ENCODE measurements at places on chromosomes 4 and X.

GRCh38 chrX:129679901-129680300, 25.1 kb upstream of the APLN start:
- DNase-seq, result no peak

DNA sequence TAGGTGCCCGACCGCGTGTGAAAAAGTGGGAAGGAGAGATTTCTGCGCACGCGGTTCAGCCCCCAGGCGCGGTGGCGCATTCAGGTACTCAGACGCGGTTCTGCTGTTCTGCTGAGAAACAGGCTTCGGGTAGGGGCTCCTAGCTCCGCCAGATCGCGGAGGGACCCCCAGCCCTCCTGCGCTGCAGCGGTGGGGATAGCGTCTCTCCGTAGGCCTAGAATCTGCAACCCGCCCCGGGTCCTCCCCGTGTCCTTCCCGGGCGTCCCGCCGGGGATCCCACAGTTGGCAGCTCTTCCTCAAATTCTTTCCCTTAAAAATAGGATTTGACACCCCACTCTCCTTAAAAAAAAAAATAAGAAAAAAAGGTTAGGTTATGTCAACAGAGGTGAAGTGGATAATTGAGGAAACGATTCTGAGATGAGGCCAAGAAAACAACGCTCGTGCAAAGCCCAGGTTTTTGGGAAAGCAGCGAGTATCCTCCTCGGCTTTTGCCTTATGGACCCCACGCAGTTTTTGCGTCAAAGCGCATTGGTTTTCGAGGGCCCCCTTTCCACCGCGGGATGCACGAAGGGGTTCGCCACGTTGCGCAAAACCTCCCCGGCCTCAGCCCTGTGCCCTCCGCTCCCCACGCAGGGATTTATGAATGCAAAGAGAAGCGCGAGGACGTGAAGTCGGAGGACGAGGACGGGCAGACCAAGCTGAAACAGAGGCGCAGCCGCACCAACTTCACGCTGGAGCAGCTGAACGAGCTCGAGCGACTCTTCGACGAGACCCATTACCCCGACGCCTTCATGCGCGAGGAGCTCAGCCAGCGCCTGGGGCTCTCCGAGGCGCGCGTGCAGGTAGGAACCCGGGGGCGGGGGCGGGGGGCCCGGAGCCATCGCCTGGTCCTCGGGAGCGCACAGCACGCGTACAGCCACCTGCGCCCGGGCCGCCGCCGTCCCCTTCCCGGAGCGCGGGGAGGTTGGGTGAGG, 3.7 kb downstream of the SHOX start:
- no peak for DNase-seq

GRCh38 chr4:185218312-185218711, 8.9 kb downstream of the SNX25 start:
- DNase-seq, result no peak

GRCh38 chrX:55801811-55802210, 84.3 kb downstream of the RRAGB start:
- no peak for DNase-seq

DNA sequence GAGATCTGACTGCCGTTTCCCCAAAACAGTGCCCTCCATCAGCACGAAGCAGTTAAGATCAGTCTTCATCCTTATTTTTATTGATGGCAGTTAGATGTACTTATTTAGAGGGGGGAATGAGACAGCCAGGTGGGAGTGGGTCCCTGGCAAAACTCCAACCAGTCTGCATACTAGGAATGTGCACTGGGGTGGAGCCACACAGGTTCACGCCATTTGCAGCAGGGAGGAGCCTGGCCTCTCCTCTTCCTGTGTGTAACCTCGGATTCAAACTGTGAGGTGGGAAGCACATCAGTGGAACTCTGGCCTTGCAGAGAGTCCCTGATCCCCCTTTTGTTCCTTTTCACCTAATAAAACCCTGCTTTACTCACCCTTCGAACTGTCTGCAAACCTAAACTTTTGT, 987.7 kb upstream of the GRIA3 start:
- no peak for DNase-seq

DNA sequence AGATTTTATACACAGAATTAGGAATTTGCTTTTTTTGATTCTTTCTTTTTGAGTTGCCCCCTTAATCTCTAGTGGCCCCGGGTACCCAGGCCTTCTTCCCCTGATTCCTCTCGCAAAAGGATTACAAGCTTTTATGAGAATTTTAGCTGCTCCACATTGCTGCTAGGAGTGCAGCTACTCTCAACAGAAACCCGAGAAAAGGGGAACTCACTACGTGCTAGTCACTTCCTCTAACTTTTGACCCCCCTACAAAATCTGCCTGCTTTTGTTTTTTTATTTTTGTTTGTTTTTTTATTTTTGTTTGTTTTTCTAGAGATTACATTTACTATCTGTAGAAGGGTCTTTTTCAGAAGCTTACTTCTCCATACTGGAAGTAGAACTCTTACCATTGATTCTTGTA, 64.1 kb downstream of the ZNF81 start:
- no peak for DNase-seq

DNA sequence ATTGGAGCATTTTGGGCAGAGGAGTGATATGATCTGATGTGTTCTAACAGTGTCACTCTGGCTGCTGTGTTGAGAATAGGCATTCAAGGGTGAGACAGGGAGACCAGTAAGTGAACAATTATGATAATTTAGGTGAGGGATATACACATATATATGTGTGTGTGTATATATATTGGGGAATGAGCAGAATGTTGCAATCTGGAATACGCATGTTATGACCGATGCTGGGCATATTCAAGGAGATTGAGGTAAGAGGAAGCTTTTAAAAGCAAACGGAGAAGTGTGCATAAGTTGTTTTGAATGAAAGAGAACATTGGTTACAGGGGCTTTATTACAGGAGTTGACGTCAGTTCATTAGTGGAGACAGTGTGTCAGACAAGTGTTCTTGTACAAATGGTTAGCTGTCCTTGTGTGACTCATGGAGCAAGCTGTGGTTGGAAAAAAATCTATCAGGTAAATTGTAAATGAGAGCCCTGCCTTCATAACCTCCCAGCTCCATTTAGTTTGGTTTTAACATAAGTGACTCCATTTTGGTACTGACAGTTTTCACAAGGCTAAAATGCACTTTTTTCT, 442.5 kb upstream of the LCORL start:
- no peak for DNase-seq

DNA sequence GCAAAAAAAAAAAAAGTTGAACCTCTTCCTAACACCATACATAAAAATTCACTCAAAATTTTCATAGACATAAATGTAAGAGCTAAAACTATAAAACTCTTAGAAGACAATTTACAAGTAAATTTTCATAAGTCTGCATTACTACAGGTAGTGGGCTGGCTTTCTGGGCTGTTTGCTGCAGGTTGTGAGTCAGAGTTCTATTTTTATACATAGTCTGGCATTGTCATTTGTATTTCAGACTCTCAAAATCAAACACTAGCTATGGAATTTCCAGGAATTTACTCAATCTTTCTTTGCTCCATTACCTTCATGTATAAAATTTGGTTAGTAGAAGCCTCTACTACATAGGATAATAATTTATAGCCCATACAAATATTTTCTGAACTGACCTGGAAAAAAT, 227.2 kb downstream of the COX18 start:
- DNase-seq, result no peak

- DNase-seq, result no peak
Measured at GRCh38 chr4:102281171-102281839, 64.0 kb downstream of the SLC39A8 start.

GRCh38 chrX:120736989-120737388, 107.1 kb upstream of the C1GALT1C1 start:
- no peak for DNase-seq

GRCh38 chrX:44225667-44226066, 117.8 kb downstream of the EFHC2 start:
- no peak for DNase-seq

DNA sequence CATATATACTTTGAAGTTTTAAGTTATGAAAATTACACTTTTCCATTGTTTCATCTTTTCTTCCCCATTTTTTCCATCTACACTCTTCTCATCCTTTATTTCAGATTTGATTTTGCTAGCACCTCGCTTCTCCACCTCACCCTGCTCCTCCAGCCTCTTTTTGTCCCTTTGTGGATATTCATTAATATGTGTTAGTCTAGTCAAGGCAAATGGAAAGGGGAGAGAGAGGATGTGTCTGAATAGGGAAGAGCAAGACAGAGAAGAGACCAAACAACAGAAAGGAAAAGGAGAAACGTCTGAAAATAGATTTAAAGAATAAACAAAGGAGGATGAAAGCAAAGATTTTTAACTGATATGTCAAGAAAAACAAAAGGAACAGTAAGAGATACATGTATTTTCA, 24.1 kb downstream of the GPM6A start:
- no peak for DNase-seq

DNA sequence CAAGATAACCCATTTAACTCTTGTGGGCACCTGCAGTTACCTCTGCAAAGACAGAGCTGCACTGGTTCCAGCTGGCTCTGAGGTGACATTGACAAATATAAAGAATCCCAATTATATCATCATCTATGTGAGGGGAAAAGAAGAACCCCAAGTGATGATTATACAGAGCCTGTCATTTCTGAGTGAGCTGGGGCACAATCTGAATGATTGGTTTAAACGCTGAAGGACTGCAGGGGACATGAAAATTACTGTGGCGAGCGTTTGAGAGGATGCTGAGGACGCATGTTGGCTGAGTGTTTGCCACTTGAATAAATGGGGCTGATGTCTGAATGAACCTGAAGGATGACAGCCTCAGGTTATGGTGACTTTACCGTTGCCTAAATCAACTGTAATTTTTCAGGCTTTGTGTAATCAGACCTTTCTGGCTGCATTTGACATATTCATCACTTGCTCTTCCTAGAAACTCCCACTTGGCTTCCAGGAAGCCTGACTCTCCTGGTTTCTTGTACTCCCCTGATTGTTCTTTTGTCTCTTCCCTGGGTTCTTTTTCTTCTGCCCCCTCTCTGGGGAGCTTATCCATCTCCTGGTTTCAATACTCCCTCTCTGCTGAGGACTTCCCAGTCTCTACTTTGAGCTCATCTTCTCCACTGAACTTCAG, 4.1 kb upstream of the HSD17B10 start:
- DNase-seq, result no peak

DNA sequence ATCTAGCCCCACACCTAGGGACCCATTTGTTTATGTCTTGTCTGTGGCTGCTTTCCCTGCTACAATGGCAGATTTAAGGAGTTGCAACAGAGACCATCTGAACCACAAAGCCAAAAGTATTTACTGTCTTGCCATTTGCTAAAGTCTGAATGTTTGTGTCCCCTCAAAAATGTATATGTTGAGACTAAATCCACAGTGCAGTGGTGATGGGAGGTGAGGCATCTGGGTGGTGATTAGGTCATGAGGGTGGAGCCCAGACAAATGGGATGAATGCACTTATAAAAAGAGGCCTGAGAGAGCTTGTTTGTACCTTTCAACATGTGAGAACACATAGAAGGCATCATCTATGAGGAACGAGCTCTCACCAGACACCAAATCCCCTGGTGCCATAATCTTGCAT, 137.3 kb downstream of the TMEM144 start:
- DNase-seq, result no peak

DNA sequence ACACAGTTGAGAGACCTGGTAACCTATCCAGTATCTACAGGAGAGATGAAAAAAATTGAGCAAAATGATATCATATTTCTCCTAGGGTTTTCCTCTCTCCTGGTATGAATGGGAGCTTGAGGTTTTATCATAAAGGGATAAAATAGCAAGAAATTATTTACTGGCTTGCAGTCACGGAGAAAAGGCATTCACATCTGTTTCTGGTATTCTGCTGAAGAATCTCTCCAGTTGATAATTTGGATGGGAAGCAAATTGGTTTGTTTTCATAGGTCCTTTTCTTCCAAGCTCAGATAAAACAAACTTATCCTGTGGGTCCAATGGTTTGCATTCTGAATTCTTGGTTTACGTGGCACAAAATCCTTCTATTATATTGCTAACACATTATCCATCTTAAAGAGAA, 83.1 kb upstream of the GYPA start:
- no peak for DNase-seq

- no peak for DNase-seq
Measured at GRCh38 chr4:124590480-124590879, 122.1 kb downstream of the ANKRD50 start.

- DNase-seq, result no peak
Measured at GRCh38 chr4:90982813-90983212, 855.6 kb downstream of the CCSER1 start.

DNA sequence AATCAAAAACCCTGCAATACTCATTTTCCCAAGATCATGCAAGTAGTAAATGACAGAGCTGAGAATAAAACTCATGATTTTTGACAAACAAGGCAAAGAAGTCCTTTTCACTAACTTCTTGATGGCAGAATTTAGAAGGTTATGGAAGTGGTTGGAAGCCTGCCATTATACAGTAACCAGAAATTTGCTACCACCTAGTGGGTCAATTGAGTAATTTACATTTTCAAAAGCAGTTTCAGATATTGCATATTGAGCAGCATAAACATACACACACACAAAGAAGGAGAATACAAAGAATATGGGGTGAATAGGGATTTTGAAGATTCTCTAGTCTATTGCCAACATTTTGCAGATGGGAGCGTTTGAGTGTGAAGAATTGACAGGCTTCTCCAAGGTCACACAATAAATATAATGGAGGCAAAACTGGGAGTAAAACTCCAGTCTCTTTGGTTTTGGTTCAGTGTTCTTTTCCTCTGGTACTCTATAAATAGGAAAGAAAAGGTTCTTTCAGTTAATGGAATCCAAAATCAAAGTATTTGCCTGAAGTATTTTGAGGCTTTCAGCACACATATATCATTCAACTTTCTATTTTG, 70.2 kb downstream of the GC start:
- DNase-seq, result peak; percentile 50

DNA sequence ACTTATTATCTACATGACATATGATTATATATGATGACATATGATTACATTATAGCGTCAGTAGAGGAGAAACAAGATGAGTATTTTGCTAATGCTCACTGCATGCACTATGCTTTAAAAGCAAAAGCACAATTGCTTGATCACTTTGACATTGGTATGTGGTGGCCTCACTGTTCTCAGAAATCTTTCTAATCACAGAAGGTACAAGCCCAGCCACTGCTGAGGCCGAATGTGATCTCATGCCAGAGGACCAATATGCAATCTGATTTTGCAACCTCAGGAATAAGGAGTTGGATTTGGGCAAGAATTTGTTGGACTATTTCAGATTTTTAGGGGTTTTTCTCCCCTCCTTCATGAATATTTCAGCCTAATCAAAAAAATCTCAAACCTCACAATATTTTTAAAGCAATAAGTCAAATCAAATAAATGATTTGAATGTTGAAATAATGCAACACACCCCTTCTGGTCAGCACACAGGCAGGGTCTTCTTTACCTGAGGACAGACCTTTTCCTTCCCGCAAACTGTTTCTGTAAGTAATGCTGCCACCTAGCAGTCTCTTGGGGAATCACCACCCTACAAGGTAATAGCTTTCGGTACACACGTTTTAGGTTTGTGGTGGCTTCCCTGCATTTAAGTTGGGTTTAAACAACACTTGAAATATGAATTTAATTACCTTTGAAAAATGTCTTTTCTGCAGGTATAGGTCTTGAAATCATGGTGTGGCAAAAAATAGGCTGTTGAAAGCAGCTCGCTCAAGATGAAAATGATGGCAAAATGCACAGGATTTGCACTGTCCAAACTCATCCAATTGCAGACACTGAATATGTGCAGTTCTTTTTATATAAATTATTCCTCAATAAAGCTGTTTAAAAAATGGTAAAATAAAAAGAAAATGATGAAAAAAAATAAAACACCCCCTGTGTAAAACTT, 4.8 kb upstream of the CXCL13 start:
- DNase-seq, result peak; percentile 40

GRCh38 chr4:186227744-186228513, 622 bp downstream of the KLKB1 start:
- no peak for DNase-seq

- DNase-seq, result no peak
Measured at GRCh38 chrX:109773374-109773773, 40.3 kb upstream of the ACSL4 start.

Measured in CD4-positive, alpha-beta T cell treated with Interleukin-17A for 1 hour (primary cell).